ENCODE measurements at places on chromosomes 12 and 14. TPM values are rescaled to one million over a fixed set of nuclear protein-coding genes. Genes with fewer than 3 reads are reported as not detected.

DNA sequence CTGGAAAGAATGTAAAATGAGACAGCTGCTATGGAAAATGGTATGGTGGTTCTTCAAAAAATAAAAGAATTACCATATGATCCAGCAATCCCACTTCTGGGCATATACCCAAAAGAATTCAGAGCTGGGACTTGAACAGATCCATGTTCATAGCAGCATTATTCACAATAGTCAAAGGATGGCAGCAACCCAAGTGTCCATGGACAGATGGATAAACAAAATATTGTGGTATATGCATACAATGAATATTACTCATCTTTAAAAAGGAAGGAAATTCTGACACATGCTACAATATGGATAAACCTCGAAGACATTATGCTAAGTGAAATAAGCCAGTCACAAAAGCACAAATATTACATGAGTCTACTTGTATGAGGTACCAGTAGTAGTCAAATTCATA, 9.1 kb downstream of the RAB2B start:
- H3K27ac ChIP-seq: no peak overlapping the region
- H3K4me3 ChIP-seq: no peak overlapping the region
- no peaks in the 10 kb centered on the region for H3K4me1 ChIP-seq
- no peaks in the 10 kb centered on the region for H3K27me3 ChIP-seq
- no peaks in the 10 kb centered on the region for H3K36me3 ChIP-seq

GRCh38 chr12:10624605-10625004, 11.2 kb upstream of the MAGOHB start:
- H3K36me3 ChIP-seq: no peaks in the 10 kb centered on the region
- H3K27ac ChIP-seq: no peak overlapping the region
- no peaks in the 10 kb centered on the region for H3K27me3 ChIP-seq
- DNase-seq: no peak
- H3K4me3 ChIP-seq: no peak overlapping the region
- H3K4me1 ChIP-seq: no peaks in the 10 kb centered on the region

DNA sequence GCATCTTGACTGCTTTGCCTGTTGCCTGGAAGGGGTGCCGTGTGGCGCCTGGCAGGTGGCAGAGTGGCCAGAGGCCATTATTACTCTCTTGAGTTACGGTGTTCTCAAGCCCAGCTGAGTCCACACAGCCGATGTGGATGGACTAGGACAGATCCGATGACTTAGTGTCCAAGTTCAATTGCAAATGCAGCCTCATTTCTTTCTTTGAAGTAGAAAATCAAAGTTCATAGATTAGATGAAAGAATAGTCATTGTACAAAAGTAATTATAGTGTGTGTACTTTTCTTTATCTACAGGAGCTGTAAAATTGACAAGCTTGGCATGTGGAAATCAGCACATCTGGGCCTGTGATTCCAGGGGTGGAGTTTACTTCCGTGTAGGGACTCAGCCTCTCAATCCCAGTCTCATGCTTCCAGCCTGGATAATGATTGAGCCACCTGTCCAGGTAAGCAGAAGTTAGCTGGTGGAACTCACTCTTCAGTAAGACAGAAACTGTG, 44.7 kb downstream of the ANKRD9 start:
- peaks cover 4% of the 10 kb centered on the region for H3K4me1 ChIP-seq
- no peak overlapping the region for H3K4me3 ChIP-seq
- no peak overlapping the region for H3K27ac ChIP-seq
- no peak for DNase-seq

- H3K36me3 ChIP-seq: no peaks in the 10 kb centered on the region
- no peak overlapping the region for H3K27ac ChIP-seq
- no peak for DNase-seq
- no peak overlapping the region for H3K4me3 ChIP-seq
- no peaks in the 10 kb centered on the region for H3K27me3 ChIP-seq
- H3K4me1 ChIP-seq: no peaks in the 10 kb centered on the region
Observed at GRCh38 chr12:9870286-9870866, 1.2 kb upstream of the CLEC2B start.

The OR6C75 gene
- not detected for total RNA-seq

The CLEC6A gene
- not detected for total RNA-seq

The VRK1 gene
- total RNA-seq: 50.5 TPM
